ENCODE measurements at places on chromosomes 12 and 14.

DNA sequence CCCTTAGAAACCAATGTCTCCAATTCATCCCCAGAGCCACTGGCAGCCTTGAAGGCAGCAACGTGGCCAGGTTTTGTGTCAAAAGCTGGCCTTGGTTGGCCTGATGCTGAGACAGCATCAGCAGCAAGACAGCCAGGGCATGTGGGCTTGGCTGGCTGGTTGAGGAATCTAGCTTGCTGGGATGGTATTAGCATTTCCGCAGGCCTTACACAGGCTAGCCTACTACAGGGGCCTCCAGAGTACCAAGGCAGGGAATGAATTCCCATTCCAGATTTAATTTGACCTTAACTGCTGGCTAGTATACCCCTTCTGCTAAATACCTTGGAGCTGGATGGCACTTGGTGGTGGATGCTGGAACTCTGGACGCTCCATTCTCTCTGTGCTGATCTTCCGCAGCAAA lies 15.8 kb downstream of the NGDN start:
- no peak for DNase-seq

GRCh38 chr12:130992448-130992847 lies 38.7 kb downstream of the ADGRD1 start:
- no peak for DNase-seq

GRCh38 chr12:127127897-127128296 lies 1139.1 kb upstream of the TMEM132C start:
- no peak for DNase-seq

GRCh38 chr12:41962171-41962572 lies 182.5 kb downstream of the GXYLT1 start:
- DNase-seq, result no peak

DNA sequence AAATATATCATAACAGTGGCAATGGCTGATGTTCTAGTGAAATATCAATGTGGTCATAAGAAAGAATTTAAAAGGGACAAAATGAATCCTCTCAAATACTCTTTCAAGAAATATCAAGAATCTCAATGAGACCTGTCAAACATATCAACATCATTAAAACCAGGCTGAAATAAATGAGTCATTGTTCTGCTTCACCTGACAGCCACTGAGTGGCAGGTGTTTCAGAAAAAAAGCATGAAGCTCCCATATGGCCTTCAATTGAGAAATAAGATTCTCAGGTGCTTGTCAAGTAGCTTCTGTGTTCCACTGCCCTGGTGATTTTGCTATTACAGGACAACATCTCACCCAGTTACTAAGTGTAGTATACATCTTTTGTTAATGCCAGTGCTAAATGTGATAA lies 21.5 kb downstream of the ANAPC5 start:
- no peak for DNase-seq

DNA sequence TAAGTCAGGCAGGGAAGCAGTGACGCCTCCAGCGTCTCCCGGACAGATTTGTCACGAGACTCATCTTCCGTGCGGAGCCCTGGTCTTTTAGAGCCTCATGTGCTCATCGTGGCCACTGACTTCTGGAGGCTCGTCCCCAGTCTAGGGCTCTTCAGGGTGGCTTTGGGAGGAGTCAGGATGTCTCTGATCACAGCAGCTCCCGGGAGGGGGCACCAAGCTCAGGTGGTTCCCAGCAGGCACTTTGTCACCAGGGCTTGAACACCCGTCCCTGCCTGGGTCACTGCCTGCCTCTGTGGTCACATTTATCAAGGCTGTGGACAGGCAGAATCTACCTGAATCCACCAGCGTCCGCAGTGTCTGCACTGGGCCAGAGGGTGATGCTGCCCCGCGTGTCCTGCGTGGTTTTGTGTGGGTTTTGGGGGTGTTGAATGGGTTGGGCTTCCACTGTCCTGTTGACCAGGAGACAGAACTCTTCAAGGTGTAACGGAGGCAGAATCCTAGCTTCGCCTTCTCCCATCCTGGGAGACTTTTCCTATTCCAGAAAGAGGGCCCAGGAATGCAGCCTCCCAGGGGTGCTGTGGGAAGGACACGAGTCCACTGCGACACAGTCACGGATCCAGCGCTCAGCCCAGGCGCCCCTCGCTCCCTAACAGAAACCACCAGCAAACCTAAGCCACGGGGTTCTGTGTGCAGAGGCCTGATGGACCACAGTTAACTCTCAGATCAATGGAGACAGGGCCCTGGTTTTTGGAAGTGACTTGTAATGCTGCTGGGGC lies 132.3 kb downstream of the ADGRD1 start:
- DNase-seq, result no peak

DNA sequence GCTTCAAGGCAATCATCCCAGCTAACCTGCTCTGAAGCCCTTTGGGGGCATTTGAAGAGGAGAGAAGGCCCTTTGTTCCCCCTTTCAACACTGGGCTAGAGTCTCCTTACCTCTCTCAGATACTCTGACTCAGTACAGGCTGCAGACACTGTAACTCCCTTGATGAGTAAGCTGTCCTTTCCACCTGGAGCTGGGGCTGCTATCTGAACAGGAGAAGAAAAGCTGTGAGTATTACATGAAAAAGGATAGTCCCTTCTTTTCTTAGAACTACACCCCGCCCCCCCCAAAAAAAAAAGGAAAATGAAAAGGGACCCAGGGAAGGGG lies 186.6 kb upstream of the PLEKHG7 start:
- DNase-seq, result no peak

DNA sequence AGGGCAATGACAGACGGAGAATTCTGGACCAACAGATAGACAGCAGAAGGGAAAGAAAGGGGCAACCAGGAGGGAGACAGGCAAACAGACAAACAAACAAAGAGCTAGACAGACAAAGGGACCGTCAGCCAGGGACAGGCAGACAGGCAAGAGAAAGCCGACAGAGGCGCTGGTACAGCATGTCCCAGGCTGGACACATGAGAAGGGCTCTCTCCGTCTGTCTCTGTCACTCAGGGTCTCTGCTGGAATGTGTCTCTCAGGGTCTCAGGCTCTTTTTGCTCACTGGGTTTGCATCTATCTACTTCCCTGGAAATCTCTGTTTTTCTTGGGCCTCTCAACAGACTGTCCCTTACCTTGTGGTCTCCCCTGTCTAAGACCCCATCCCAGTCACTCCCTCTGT lies 8.2 kb upstream of the SMUG1 start:
- no peak for DNase-seq

GRCh38 chr14:104975481-104976197 lies 2.5 kb downstream of the AHNAK2 start:
- no peak for DNase-seq

DNA sequence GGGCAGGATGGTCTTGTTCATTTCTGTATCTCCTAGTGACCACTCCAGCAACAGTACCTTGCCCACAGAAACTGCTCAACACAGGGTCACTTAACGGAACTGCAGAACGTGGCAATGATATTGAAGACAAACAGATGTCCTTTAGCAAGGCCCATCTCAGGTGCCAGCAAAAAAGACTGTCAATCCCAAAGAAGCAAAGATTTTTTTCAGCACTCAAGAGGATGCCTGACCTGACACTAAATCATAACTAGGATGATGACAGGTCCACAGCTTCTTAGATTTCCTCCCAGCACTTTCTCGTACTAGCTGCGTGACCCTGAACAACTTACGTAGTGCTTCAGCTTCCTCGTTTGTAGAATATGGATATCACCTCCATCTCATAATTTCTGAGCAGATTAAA lies 39.4 kb downstream of the ATP2B1 start:
- DNase-seq, result no peak

DNA sequence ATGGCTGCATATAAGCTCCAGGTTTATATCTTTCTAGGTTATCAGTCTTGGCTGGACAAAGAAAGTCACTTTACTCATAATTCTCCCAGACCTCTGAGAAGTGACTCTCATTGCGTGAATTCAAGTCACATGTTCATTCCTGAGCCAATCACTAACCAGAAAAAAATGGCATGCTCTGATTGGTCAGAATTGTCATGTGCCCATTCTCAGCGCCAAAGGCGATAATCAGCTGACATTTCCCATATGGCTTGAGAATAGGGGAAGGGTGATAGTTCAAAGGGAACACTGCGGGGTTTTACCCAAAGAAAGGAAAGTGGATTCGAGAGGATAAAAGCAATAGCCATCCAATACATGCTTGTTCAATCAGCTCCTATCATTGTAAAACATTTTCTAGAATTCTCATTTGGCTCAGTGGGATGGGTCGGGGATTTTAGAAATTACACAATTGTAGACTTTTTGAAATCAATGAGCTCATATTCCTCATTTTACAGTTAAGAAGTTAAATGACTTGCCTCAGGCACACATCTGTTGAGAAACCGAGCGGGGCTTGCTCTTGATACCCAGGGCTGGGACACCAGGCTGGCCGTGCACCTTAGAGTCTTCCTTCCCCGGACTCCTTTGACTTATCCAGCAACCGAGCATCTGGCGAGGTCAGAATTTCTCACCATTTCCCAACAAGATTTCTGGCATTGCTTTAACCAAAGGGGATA lies 454.0 kb upstream of the TBX3 start:
- no peak for DNase-seq

DNA sequence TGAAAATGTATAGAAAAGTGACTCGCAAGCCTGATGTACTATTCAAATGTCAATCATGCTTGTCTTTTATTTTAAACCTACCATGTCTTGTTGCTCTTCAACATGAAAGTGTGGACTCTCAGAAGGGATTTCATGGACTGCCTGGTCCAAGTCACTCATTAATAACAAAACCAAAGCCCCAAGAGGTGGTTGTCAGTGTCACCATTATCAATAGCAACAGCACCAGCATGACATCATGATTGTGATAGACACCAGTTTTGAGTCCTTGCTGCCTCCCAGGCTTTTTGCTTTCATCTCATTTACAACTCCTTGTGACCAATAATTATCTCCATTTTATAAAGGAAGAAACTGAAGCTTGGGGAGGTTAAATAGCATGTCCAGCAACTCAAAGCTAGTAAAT lies 112.0 kb upstream of the TMPO start:
- DNase-seq, result no peak

DNA sequence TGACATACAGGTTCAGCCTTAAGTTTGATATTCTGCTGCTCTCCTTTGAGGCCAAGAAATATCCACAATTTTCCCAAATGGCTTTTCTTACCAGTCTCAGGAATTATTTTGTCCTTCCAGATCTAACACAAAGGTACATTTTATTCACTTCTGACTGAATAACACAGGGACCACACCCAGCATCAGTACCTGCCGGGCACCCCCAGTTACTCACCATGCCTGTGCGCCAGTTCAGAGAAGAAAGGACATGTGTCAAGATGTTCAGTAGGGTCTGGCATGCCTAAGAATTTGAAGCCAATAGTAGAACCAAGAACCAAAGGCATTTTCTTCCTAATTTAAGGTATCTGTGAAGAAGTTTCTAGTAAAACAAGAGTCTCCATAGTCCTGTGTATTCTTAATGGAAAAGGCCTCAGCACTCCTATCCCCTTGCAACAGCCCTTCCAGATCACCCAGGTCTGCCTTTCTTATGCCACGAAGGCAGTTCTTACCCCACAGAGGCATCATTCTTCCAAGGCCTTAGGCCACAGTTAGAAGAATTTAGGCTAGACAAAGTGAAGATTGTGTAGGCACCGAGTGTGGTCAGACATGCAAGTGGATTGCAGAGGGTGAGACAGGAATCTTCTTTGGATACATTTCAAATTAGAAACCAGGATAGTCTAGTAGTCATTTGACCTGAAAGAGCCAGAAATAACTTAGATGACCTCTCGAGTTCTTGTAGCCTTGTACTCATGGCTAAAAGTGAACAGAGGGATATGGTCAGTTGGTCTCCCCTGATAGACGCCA lies 140.1 kb upstream of the HIF1A start:
- DNase-seq, result no peak

DNA sequence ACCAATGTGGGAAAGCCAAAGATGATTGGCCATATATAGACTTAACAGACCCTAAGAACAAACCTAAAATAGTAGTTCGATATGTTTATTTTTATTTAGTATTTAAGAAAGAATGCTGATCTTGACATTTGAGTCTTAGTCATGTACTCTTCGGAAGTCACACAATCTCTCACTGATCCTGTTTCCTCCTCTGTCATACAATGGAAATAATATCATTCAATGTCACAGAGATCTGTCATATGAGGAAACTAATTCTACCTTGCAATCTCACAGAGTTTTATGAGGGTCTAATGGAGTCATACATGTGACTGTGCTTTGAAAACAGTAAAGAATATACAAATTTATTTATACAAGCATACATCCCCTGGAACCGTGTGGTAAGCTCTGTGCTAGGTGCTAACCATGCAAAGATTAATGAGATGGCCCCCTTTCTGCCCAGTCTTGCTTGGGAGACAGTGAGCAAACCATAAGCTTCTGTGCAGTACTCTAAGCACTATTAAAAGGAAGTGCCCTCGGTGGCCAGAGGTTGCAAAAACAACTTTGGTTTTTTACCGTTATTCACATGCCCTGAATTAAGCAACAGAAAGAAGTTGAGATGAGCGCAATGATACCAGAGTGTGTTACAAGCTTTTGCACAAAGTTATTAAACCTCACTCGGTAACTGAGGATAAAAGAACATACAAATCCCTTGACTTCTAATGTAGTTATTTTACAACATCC lies 1.7 kb upstream of the LIN7A start:
- DNase-seq, result no peak

DNA sequence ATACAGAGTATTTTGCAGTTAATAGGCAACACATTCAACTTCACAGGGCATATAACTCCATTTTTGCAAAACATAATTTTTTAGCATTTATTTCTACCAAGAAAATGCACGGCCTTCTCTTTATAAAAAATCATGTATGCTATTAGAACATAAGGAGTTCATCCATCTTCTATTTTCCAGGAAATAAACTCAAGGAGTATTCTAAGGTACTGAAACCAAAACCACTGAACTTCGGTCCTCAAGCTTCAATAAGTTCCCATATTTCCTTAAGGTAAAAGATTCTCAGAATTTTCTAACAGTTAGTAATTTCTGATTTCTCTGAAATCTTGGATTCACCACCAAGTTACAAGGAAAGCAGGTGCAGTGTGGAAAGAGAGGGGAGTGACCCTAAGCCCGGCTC lies 113.3 kb upstream of the DIO2 start:
- no peak for DNase-seq

- no peak for DNase-seq
Measured at GRCh38 chr12:109767991-109768900, 54.6 kb downstream of the FAM222A start.

- no peak for DNase-seq
Measured at GRCh38 chr14:100640471-100641273, 53.5 kb upstream of the BEGAIN start.

- no peak for DNase-seq
Measured at GRCh38 chr12:23884909-23885308, 64.6 kb downstream of the SOX5 start.

DNA sequence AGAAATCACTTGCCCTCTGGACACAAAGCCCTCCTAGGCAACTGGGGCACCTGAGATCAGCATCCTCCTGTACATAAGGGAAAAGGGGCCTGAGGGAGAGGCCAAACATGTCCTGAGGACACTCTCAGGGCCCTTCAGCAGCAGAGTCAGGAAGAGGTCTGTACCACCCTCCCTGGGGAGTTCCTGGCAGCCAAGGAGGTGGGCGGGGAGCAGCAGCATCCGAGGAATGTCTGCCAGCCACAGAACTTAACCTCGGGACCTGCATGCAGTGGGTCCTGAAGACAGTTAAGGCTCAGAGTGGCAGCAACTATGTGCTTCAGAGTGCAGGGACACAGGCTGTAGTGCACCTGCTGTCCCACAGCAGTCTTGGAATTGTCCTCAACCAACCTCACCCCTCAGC lies 62.1 kb downstream of the SPTB start:
- DNase-seq, result no peak

- no peak for DNase-seq
Measured at GRCh38 chr12:131946757-131947156, 3.0 kb upstream of the EP400 start.

GRCh38 chr14:74400919-74401503 lies 25.0 kb downstream of the SYNDIG1L start:
- DNase-seq, result no peak

All from Panc1 (cell line).